B cell (primary cell): ENCODE measurements at places on chromosomes 16 and 17.

DNA sequence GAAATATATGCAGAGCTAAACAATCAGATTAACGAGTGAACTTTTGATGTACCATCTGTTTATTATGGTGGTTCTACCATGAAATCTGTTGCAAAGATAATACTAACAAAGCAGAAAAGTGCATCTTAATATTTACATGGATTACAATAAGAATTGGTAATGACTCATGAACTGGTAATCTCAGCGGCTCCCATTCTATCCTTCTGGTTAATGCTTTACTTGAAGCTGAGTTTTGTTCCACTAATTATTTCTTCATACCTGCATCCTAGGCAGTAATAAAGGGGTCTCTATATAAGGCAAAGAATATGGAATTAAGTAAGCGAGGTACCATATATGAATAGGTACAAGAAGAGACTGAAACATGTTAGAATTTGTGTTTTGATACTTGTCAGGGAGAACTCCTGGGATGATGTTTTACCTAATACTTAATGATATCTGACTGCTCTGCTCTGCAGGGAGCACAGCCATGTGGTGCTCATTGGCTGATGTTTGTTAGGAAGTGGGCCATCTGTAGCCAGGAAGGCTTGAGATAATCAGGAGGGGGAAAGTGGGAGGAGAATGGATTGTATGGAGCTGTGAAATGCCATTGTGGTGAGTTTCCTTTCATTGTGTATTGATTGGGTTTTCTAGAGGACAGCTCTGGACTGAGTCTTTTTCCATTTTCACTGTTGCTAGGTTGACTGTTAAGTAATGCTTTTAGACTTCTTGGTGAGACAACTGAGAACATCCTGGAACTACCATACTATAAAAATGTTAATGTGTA is 52.6 kb downstream of the MAP2K6 start:
- DNase-seq, result no peak

GRCh38 chr17:27535178-27535928 is 79.1 kb downstream of the KSR1 start:
- DNase-seq, result no peak

DNA sequence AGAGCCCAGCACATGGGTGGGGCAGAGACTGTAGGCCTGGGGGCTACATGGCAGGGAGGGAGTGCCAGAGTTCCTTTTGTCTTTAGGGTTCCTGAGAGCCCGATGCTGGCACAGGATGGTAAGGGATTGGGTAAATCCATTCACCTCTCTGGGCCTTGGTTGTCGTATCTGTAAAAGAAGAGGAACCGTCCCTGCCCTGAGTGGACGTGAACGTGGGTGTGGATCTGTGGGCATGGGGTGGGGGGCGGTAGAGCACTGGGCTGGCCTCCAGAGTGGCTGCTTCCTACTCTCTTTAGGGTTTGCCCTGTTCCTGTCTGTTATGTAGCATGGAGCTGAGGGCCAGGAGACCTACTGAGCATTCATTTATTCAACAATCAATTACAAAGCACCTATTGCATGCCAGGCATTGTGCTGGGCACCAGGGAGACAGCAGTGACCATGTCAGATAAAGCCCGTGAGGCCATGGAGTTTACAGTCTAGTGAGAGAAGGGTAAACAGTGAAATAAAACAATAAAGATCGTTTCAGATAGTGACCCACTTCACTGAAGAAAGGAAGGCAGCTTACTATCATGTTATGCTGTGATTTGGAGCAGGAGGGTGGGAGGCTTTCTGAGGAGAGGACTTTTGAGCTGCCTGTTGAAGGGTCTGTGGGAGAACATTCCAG is 13.1 kb upstream of the TCAP start:
- DNase-seq, result no peak

DNA sequence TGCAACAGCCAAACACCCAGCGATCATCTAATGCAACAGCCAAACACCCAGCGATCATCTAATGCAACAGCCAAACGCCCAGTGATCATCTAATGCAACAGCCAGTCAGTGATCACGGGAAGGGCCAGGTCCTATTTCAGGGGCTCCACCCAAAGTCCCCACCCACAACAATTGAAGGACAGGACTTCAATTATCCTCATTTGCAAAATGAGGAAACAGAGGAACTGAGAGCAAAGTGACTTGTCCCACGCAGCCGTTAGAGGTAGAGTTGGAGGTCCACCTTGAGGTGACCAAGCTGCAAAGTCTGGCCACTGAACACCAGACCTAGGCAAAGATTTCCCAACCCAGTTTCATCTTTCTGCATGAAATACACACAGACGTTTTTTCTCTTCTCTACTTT is 3.7 kb downstream of the ZG16B start:
- DNase-seq, result no peak

- DNase-seq, result no peak
These were observed 657.7 kb upstream of the GOT2 start for GRCh38 chr16:59391617-59392364.

- no peak for DNase-seq
These were observed 8.7 kb upstream of the ARHGAP23 start for GRCh38 chr17:38419508-38419981.

GRCh38 chr16:82657239-82657638 is 30.5 kb downstream of the CDH13 start:
- no peak for DNase-seq

DNA sequence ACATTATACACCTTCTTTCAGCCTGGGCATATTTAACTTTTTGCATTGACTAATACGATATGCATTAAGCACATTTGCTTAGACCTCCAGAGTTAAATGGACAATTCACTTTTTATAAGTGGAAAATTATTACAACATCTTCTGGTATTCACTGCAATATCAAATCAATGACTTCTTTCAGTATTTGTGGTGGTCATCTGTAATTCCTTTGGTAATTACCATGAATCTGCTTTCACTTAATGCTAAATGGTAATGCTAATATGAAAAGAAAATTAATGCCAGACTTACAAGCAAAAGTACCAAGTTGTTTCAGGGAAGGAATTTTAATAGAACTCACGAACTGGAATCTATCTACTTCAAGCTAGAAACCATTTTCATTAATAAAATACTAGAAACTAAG is 6.4 kb downstream of the GPATCH8 start:
- no peak for DNase-seq
